Activated CD4-positive, alpha-beta T cell treated with anti-CD3 and anti-CD28 coated beads for 24 hours (primary cell): ENCODE measurements at places on chromosomes 6 and 20.
A peak's percentile ranks its signal among the peaks of the same experiment; 100 is the strongest.

DNA sequence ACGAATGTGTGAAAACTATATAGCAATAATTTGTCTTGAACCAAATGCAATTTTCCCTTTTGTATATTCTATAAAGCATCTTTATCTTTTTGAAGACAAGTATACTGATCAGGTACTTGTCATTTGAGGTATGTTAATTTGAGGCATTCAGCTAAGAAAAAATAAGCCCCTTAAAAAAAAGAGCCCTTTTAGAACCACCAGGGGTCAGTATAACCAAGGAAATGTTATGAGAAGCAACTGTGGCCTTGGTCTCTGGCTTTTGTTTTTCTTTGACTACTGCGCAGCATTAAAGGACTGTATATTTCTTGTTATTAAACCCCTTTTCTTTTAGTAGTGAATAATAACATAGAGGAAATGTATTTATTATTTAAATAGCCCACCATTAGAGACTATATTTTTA, 43.1 kb downstream of the CD109 start:
- DNase-seq, result no peak

DNA sequence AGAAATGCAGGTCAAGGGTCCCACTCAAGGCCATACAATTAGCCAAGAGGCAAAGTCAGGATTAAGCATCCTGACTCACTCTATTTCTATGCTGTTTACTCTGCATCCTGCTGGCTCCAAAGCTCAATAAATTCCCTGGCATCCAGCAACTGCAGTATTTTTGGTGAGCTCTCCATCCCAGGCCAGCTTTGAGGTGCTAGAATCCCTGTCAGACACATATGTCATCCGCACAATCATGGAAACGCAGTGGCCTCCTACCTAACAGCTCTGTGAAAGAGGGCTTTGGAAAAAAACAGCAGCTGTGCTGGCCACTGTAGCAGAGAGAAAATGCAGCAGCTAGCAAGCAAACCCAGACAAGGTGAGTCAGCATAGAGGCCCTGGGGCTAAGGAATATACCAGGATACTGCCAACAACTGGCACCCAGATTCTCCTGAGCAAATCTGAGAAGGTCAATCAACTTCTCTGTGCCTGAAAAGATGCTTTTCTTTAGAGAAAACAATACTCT, 58.4 kb downstream of the ANKEF1 start:
- no peak for DNase-seq

- no peak for DNase-seq
These were observed 62.9 kb upstream of the MYB start for GRCh38 chr6:135118134-135118730.

DNA sequence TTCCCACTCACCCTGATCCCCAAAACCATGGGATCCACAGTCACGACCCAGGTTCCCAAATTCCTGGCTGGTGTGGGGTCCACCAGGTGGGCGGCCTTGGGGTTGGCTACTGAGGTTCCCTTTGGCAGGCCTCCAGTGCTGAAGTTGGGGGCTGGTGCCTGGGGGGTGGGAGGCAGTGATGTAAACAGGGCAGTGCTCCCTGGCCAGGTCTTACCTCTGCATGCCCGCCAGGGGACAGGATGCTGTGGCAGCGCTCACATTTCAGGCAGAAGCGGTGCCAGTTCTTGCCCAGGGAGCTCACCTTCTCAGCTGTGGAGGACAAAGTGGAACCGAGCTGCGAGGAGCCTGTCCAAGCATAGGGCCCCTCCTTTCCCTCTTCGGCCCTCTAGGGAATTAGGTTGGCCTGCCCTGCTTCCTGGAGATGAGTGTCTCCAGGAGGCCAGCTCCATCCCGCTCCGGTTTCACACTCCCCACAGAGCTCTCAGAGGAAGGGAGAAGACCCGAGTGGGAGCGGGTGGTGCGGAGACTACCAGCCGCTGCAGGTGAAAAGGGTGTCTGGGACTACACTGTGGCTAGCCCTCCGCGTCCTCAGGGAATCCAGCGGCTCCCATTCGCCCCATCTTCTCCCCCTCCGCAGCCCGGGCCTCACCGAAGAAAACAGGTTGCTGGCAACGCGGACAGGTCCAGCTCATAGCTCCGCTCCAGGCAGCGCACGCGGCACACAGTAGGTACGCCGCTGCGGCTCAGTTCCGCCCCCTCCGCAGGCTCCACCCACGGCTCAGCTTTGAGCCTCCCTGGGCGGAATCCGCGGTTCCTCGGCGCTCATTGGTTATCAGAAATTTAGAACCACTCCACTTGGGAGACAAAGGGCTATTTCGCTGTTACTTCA, at the start of gene CRIP3:
CRIP3 (minus strand) TSS at position 726 of the 889 bp plus-strand sequence; CDS start at position 692, 34 bp downstream.
- peak; percentile 13 for DNase-seq

DNA sequence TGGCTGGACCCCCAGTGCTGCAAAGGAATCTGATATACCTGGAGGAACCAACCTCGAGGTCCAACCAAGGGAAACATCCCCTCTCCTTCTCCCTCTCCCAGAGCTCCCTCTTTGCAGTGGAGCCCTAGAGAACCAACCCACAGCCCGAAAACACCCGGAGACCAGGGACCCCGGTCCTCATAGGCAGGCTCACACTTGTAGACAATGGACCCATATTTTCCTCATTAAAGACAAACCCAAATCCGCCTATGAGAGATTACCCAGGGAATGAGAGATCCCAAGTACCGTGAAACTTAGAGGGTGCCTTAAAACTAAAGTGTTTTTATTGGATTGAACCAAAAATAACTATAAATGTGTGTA, 9.6 kb upstream of the FOXF2 start:
- DNase-seq, result no peak

DNA sequence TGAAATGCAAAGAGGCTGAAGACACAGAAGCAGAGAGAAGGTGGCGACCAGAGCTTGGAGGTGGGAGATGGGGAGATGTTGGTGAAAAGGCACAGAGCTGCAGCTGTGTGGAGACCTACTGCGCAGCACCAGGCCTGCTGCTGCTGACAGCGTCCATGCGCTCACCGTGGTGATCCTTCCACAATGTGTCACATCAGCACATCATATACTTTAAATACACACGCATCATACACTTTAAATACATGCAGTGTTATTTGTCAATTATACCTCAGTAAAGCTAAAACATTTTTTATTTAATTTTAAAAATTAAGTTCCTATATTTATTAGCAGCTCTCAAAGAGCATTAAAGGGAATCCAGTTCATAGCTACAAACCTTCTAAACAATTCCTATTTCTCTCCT, 200.9 kb downstream of the TTLL2 start:
- no peak for DNase-seq

DNA sequence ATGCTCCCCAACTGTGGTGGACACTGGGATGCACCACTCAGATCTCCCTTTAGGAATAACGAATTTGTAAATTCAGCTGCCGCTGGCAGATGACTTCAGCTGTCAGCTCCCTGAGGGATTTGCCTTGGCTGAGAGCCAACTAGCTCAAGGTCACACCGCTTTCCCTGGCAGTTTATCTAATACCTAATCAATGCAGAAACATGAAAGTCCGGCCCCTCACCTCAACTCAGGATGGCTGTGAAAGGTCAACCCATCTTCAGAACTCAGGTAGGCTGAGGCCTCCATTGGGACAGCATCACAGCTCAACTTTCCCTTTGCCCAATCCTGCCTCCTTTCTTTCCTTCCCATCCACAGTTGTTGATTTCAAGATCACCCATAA, 22.8 kb upstream of the SCGN start:
- no peak for DNase-seq

GRCh38 chr6:170056278-170056711, 234.6 kb downstream of the DLL1 start:
- no peak for DNase-seq

DNA sequence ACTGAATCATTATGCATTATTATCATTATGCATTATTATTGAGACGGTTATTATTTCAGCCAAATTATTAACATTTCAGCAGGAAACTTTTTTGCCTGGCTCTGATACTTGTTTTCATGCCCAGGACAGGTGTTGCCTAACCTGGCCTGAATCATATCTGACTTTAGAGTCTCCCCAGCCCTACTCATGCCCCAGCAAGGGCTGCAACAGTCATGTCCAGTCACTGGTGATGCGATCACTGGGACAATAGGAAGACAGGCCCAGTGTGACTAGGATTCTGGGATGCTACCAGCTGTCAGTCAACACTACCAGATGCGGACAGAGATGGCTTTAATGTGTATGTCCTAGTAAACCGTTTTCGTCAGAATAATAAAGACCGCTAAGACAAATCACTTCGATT, 285.0 kb downstream of the KHDC1L start:
- no peak for DNase-seq

GRCh38 chr6:42217157-42217518, 523 bp downstream of the MRPS10 start:
- no peak for DNase-seq

DNA sequence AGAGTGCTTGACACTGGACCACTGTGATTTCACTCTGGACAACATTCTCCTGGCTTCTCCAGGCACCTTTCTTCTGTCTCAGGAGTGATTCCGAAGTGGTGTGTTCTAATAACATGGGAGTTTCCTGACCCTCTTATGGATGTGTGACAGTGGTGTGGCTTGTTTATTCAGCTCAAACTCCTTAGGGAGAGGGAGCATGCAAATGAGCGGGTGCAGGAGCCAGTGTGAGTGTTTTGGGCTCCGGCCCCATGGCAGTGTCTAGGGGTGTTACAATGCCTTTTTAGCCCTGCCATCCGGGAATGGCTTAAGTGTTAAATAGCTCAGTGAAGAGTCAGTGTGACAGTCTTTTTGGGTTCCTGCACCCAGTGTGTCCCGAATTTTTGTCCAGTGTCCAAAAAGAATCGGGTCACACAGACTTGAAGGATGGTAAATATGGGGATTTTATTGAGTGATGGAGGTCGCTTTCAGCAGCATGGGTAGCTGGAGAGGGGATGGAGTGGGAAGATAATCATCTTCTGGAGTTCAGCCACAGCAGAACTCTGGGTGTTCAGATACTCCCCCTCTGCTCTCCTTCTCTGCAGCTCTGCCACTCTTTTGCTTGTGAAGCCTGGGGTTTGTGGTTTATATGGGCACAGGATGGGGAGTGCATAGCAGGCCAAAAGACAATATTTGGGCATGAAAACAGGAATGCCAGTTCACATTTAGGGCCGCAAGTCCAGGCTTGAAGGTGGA, 928.9 kb upstream of the CITED2 start:
- DNase-seq, result no peak

DNA sequence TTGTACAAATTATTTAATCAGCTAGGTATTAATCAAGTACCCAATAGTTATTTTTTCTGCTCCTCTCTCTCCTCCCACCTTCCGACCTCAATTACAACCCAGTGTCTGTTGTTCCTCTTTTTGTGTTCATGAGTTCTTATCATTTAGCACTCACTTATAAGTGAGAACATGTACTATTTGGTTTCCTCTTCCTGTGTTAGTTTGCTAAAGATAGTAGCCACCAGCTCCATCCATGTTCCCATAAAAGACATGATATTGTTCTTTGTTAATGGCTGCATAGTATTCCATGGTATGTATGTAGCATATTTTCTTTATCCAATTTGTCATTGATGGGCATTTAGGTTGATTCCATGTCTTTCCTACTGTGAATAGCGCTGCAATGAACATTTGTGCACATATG, 652.8 kb upstream of the CITED2 start:
- no peak for DNase-seq

GRCh38 chr6:25486550-25486949, 165.5 kb upstream of the SCGN start:
- DNase-seq, result no peak
